ENCODE measurements at places on chromosomes 4 and X.

DNA sequence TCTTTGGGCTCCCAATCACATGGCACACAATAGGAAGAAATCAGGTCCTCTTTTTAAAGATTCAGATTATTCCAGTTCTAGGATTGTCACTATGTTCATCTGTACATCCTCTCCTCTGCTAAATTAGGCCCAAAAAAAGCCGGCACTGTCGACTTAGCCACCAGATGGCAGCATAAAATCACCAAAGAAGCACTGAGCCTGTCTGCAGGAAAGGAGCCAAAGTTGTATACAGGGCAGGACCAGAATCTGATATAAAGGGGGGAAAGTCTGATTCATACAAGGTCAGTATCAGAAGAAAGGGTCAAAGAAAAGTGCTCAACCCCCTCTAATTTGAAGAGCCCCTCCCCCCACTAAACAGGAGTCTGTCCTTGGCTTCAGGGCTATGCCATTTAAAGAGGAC lies 292.5 kb downstream of the CHIC1 start:
- peak; percentile 37 for DNase-seq

GRCh38 chrX:133215747-133216146 lies 2.4 kb downstream of the TFDP3 start:
- DNase-seq, result no peak

DNA sequence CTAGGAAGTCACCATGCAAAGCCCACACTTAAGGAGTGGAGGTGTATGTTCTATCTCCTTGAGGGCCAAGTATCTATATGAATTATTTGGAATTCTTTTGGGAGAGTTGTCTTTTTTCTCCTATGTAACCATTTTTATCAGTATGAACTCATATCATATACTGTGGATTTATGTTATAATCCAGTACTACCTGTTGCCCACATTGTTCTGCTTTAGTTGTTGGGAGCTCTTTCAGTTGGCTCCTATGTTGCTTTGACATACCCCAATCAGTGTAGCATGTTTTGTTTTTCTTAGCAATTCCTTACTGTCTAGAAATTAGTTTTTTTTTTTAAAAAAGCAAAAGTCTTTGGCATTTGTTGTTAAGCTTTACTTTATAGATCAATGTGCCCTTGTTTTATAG lies 13.0 kb downstream of the UCHL1 start:
- no peak for DNase-seq

DNA sequence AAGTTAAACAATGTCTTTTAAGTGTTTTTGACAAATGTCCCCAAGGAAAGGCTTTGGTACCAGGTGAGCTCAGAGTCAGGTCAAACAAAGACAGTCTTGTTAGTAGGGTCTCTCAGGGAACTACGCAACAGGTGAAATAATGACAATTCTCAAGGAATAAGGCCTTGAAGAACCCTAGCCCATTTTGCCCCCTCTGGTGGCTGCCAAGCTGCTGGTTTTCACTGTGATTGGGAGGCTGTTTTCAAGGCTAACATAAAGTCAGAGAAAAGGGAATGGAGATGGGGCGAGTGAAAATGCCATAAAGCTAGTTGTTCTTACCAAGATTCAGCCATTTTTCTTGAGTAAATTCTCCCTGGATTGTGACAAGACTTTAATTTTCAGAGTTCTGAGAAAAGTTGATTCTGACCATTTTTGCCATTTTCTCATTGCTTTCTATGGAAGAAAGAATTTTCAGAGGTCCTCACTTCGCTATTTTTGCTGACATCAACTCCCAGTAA lies 58.7 kb downstream of the RWDD4 start:
- DNase-seq, result no peak

- no peak for DNase-seq
Observed at GRCh38 chrX:65406532-65406931, 128.1 kb downstream of the LAS1L start.

DNA sequence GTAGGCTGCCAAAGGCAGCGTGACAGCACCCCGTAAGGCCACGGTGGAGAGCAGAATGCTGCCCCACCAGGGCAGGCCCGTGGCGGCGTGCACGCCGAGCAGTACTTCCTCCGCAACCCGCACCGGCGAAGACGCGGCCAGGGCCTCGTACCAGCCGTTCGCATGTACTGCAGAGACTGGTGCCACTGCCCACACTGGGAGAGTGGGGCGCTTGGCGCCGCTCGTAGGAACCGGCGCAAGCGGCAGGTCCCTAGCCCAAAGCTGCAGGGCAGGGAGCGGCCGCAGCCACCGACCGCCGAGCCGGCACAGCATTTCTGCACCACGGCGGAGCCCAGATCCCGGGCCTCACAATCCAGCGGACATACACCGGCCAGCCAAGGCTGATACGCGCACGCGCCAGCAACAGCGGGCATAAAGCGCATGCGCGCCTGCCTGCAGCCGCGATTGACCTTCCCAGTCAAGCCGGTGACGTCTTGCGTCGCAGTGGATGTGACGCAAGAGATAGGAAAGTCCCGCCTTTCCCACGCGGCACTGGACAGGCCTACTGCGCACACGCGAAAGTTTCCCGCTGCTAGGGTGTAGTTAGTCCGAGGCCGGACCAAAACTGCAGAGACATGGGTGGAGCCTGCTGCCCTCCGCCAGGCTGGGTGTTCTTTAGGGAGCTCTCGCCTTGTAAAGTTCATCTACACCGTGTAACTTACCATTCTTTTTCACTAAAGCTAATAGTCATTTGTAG lies at the start of gene COX18:
TSS of gene COX18 (minus strand) at position 379 of the 736 bp plus-strand sequence. CDS start at position 312, 67 bp downstream.
- DNase-seq, result peak; percentile 98

DNA sequence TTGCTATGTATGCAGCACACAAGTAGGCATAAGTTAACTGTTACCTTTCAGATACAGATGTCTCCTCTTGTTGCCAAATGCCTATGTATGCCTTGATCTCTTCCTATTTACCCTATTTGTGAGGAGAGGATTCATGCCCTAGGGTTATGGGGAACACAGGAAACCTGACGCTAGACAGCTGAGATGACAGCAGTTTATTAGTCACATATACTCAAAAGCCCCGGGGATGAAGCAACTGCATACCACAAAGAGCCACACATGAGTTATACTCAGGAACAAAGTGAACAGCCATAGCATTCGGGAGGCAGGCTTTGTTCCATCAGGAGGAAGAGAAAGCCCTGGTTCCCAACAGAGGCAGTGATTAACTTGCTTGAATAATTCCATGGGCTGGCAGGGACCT lies 1011.7 kb upstream of the PCDH7 start:
- DNase-seq, result no peak

GRCh38 chr4:186832906-186833305 lies 109.2 kb upstream of the FAT1 start:
- DNase-seq, result no peak

GRCh38 chr4:165199286-165199685 lies 8.1 kb upstream of the KLHL2 start:
- DNase-seq, result no peak

DNA sequence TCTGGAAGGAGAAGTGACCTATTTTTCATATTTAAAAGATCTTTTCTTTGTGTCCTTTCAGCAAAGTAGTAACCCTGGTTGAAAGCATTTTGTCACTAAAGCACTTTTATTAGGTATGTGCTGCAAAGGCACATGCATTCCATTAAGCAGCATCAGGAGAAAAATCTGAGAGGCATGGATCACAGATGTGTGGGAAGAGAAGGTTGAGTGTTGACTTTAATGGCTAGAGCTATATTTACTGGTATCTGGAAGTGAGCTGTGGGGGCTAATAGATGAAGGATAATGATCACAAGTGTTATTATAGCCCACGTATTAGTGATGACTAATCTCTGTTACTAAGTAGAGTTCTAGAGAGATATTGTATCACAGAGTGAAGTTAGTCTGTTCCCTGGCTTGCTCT lies 1520.7 kb downstream of the ARAP2 start:
- no peak for DNase-seq

- DNase-seq, result no peak
Observed at GRCh38 chr4:89136525-89136924, 25.2 kb downstream of the TIGD2 start.

DNA sequence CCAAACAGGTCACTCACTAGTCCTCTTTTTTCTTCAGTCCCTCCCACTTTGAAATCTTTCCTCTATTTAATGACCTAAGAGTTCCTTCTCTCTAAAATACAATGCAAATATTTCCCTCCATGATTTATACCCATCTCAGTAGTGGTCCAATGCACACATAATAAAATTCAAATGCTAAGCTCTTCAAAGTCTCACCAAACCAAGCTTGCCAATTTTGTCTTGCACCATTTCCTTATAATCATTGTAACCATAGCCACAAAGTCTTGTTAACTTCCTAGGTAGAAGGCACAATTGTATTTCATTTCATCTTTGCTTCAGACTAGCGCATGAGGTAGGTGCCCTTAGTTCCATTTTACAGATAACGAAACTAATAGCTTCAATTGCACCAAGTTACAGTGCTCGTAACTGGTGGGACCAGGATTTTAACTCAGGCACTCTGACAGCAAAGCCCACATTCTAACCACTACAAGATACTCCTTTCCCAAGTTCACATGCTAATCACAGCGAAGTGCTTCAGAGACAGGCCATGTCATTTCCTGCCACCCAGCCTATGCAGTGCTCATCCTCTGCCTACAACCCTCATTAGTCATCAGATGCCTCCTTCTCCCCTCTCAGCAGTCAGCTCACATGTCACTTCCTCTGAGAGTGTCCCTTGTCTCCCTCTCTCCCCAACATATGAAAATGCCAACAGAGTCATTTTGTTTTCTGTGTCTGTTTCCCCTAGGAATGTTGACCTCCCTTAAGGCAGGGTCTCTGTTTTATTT lies 66.9 kb upstream of the PPARGC1A start:
- DNase-seq, result no peak

GRCh38 chr4:1839282-1839681 lies 16.7 kb downstream of the LETM1 start:
- no peak for DNase-seq

DNA sequence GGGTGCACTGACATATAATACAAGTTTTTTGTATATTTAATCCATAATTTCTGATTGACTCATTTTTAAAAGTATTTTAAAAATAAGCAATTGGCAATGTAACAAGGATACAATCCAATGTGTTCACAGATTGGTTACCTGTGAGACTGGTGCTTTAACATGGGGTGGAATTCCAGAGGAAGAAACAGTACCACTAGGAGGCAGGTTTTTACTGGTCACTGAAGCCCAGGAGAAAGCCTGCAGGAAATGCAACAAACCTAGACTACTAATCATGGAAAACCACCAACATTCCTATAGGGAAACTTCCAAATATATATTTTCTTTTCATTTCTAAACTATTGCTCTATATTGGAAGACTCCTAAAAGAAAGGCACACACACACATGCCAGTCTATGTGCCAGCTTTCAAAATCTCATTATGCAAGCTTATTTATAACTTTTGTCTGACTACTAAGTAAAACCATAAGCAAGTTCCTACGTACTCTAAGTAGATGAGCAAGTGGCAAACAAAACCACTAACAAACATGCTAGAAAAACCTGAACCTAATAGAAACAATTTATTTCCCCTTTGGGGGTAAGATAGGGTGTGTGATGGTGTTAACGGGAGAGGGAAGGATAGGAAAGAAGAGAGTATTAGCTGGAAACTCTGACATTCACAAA lies 19.2 kb downstream of the G3BP2 start:
- no peak for DNase-seq

GRCh38 chrX:55783723-55784122 lies 66.2 kb downstream of the RRAGB start:
- no peak for DNase-seq

- DNase-seq, result no peak
Observed at GRCh38 chr4:128322311-128322710, 34.7 kb upstream of the PGRMC2 start.

DNA sequence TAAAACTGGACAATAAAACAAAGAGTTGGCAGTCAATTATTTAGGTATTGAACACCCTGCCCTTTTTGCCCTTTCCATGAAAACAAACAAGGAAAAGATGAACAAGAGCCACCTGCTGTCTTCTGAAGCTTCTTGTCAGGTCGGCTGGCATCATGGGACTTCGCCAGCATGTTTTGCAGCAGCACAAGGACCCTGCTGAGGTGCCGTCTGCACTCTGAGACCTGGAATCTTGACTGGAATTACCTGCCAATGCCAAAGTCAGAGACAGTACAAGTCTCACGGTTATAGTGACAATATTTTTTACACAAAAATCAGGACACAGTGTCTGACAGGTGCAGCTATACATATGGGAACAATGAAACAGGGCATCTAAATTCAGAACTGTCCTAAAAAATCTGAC lies 284.5 kb downstream of the GASK1B start:
- DNase-seq, result no peak

DNA sequence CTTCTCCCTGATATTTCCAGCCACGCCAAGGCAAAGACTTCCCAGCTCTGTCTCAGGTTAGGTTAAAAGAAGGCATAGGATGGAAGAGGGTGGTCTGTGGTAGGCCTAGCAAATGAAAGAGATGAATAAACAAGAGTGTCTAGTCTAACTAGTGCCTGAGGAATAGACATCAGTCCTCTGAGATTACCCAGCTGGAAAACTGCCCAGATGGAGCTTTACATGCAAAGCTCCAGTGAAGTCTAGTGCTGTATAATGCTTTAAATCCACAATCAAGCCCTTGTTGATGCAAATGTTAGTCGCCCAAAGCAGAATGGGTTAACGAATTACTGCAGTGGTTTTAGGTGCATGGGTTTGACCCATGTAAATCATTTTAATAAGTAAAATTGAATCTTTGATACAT lies 24.8 kb upstream of the GUCY1B1 start:
- no peak for DNase-seq

DNA sequence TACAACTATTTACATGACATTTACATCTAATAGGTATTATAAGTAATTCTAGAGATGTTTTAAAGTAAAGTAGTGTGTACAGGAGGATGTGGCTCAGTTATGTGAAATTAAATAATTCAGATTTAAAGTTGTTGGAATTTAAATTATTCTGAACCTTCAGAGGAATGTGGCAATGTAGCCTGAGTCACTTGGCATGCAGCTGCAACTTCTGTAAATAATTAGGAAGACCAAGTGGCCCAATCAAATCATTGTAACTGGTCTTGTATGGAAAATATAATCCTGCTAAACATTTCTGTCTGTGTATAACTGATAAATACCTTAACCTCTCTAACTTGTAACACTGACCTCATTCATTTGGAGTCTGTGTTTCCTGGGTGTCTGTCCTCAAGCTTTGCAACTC lies 828.9 kb downstream of the GLUD2 start:
- DNase-seq, result no peak

DNA sequence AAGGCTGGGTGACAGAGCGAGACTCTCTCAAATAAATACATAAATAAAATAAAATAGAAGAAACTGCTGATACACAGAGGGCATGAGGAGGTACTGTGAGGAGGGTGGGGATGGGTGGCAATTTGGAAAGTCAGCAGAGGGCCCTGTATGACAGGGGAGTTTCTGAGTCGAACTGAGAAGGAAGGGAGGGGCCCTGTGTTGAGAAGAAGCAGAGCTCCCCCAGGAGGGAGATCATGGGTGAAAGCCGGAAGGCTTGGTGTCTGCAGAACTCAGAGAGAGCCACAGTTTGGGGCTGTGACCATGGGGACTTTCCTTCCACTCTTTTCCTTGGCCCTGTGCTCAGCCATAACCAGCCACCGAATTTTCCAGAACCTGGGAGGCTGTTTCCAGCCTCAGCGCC lies 24.8 kb upstream of the AFAP1 start:
- no peak for DNase-seq
